Hematopoietic multipotent progenitor cell treated with erythropoietin and hydrocortisone succinate and interleukin-3 and kit ligand, for 17 days (in vitro differentiated cells): ENCODE measurements at places on chromosomes 3 and 15.

GRCh38 chr3:66442254-66443117 is 58.3 kb downstream of the LRIG1 start:
- DNase-seq = no peak

DNA sequence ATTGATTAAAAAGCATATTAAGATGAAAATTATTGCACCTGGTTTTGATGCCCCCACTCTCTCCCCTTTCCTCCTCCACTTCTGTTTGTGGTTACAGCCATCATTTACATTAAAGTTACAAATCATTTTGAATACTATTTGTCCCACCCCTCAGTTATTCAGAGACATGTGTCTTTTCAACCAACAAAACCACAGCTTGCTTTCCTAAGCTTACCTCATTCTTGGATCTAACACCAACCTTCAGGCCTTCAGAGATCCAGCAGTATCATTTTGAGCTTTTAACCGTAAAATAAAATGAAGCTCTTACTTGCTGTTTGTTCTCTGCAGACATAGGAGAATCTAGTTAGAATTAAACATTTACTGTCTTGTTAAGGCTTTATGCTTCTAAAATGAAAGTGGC is 4.7 kb downstream of the PXYLP1 start:
- DNase-seq = no peak

DNA sequence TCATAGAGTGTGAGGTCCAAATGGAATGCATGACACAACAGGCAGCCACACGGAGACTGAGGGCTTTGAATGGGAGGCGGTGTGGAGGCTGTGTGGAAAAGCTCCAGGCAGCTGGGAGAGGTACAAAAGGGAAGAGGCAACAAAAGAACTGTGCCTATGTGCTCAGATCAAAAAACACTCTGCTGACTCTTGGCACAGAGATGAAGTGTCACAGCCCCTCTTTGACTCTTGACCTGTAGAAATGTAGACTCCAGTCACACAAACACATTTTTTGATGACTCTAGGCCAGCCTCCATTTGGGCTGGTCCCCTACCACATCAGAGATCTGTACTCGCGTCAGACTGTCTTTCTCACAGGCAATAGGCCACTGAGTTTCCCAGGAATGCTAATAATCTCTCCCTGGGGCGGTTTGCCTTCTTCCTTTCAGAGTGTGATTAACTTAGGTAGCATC is 456.0 kb downstream of the TUSC7 start:
- no peak for DNase-seq

GRCh38 chr3:16496008-16496407 is 17.5 kb downstream of the RFTN1 start:
- no peak for DNase-seq

DNA sequence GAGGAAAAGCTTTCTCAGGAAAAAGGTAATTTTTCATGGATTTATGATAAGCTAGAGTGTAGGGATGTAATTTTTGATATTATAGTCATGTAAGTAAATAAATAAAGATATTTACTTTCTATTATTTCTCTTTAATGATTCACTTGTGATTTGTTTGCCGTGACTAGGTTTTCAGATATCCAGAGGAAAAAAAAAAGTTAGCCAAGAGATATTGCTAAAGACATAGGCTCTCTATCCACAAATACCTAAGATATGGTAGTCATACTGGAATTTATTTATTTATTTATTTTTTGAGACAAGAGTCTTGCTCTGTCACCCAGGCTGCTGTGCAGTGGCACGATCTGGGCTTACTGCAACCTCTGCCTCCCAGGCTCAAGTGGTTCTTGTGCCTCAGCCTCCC is 59.9 kb downstream of the AP4E1 start:
- DNase-seq = no peak

GRCh38 chr3:29280404-29281093 is at the start of gene RBMS3:
RBMS3 (plus strand) TSS chr3:29281071.
- DNase-seq = no peak

DNA sequence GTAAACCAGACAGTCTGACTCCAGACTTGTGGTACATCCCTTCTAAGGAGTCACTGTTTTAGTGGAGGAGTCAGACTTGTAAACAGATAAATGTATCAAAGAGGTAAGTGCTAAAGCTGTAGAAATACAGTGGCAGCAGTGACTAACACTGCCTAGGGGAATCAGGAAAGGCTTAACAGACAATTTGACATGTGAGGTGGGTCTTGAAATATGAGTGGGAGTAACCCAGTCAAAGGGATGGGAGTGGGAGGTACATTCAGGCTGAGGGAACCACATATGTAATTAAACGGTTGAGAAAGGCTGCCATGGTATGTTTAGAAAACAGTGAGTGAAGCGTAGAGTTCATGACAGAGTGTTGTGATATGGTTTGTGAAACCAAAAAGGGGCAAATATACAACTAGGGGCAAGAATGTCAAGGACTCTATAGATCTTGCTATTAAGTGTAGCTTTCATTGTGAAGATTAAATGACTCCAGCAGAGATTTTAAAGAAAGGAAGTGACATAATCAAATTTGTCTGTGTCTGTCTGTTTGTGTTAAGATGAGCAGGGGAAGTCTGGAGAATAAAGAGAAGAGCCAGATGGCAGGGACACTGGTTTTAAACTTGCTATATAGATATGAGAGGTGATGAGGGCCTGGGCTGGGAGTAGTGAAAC is 11.2 kb upstream of the ALCAM start:
- DNase-seq = no peak

GRCh38 chr3:57354768-57355167 is 62.3 kb upstream of the ASB14 start:
- no peak for DNase-seq

DNA sequence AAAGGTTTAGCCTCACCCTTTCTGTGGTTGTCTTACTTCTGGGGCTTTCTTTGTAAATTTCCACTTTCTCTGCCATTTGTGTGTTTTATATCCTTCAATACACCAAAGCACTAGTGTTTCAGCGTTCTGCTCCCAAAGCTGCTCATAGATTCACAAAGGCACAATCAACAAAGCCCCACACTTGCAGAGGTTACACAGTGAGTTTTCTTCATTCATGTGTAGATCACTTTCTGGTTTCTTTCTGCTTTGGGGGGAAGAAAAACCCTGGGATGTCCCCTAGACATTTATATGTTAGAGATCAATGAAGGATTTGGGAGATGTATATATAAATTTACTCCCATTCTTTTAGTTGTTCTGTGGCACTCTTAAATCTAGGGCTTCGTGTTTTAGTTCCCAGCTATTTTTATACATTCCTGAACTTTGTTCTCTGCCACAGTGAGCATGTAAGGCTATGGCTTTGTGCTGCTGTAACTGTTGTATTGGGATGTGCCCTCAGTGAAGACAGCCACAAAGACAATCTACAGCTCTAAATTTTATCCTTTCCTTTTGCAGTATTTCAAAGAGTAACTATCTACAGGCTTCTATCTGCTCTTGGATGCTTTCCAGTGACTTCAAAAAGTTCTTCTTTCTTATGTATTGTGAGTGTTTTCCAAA is 636.5 kb downstream of the ZBBX start:
- no peak for DNase-seq

DNA sequence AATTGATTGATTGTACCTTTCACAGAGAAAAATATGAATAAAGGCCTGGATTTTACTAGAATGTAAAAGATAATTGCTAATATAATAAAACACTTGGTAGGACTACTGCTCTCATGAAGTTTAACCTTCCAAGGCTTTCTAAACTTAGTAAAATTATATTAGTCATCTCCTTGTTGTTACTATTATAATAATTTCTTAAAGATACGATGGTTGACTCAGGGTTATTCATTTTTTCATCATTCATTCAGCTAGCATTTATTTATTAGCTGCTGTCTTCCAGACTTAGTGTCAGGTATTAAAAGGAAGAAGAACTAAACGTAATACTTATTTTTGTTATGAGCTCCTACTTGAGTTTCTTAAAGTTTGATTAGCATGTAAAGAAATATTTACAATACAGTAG is 771.6 kb upstream of the NR2F2 start:
- no peak for DNase-seq

GRCh38 chr3:16323737-16324136 is 58.7 kb downstream of the OXNAD1 start:
- DNase-seq = no peak

- no peak for DNase-seq
Measured at GRCh38 chr15:41930221-41930866, 36.5 kb upstream of the SPTBN5 start.

- DNase-seq = peak; percentile 49
Measured at GRCh38 chr3:14467814-14468620, 65.6 kb downstream of the SLC6A6 start.

- DNase-seq = no peak
Measured at GRCh38 chr3:43786526-43787305, 96.0 kb downstream of the ABHD5 start.

- DNase-seq = no peak
Measured at GRCh38 chr3:126416943-126417342, 22.2 kb downstream of the CFAP100 start.

DNA sequence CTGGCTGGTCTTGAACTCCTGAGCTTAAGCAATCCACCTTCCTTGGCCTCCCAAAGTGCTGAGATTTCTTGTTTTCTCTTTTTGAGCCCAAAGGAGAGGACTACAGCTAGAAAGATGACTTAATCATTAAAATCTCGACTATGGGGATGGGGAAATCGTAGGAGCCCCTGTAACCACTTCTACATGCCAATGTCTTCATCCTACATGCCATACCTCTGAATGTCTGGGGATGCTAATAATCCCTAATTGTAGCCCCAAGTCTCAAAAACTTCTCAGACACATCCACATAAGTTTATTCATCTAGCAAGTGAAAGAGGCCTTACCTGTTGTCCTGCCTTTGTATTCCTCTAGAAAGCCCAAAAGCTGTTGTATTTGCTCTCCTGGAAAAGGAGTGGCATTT is 3.7 kb upstream of the RHOV start:
- no peak for DNase-seq

DNA sequence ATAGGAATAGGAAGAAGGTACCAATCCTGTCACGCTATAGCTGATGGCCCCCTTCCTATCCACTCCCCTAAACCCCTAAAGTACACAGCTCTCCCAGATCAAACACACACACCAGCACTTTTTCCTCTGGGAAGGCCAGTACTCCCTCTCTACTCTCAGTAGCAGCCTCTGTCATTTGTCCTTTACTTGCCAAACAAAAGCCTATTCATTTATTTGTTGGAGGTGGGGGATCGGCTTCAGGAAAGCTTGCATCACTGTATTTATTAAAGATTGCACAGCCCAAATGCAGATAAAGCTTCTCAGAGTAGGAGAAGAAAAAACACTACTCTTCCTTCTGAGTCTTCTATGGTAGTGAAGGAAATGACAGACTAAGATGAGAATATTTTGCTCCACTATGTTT is 429.7 kb upstream of the RASGRP1 start:
- no peak for DNase-seq

- no peak for DNase-seq
Measured at GRCh38 chr3:77319711-77320110, 279.8 kb downstream of the ROBO2 start.

GRCh38 chr3:138051947-138052802 is 42.2 kb downstream of the CLDN18 start:
- DNase-seq = peak; percentile 6

DNA sequence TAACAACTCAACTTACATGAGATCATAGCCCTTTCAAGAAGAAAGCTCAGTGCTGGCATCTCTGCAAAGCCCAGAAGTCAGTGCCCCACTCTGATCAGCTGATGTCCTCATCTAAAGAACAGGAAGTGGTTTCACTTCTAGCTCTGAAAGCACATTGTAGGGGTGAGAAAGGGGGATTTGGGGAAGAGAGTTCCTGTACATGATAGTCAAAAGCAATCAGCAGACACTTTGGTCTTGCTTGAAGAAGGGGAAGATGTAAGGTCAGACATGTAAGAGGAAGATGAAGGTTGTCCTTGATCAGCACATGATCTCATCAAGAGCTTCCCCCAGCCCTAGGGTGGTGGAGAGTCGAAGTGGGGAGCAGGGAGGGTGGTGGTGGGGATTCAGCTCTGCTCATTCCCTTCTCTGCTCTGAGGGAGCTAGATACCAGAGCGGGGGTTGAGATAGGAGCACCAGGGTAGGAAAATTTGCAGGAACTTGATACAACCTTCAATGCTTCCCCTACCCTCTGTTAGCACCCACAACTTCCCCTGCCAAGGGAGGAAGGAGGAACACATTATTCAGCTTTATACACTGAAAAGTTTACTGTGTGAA is 76.4 kb upstream of the ETV5 start:
- DNase-seq = no peak

DNA sequence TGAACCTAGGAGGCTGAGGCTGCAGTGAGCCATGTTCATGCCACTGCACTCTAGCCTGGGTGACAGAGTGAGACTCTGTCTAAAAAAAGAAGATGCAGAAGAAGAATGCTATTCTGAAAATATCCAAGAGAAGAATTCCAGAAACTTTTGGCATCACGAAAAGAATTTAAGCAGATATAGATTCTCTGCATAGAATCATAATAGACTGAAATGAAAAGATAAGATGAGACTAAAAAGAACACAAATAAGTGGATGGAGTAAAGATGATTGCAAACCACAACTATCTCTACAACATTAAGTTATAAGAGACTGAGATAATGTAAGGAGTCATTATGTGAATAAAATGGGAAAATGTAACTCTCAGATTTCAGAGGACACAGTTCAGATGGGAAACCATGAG is 140.7 kb upstream of the TMC3 start:
- DNase-seq = no peak

DNA sequence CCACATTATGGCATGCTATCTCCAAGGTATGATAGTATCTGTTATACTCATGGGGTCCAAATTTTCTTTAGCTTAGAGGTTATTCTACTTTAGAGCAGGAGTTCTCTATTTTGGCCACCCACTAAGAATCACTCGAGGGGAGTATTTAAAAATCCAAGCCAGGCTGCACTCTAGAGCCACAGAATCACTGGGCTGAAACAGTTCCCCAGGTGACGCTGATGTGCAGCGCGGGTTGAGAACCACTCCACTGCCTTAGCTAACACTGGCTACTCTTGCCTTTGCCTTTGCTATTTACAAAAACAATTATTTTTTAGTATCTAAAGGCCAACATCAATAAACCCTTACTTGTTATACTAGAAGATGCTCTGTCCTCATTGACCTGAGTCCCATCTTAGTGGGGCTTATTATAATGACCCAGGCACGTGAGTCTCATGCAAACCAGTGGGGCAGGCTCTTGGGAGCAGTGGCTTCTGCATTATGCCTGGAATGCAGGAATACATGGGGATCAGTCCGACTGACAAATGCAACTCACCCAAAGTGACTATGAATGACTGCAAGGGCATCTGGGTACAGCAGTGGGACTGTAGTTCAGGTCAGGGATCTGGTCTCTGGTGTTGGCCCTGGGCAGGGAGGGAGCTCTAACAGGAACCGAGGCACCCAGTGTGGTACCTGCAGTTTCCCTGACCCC is 21.7 kb upstream of the CGNL1 start:
- DNase-seq = no peak

- peak; percentile 6 for DNase-seq
Measured at GRCh38 chr3:99532246-99532645, 106.1 kb upstream of the COL8A1 start.

DNA sequence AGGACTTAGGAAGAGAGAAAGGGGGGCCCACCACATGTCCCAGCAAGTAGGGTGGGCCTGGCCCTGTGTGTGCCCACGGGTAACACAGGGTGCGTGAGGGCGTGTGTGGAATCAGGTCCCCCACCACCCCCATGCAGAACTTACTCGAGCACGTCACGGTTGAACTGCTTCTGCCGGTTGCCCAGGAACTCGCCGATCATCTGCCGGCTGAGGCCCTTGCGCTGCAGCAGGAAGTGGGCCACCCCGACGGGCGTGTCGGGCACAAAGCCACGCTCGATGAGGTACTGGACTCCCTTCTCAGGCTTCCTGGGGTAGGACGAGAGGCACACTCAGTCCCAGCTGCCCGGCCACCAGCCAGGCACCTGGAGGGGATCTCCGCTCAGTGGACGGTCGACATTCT is 83.1 kb upstream of the RPL32 start:
- DNase-seq = no peak

- DNase-seq = peak; percentile 19
Measured at GRCh38 chr15:69092159-69092558, 68.3 kb upstream of the GLCE start.

GRCh38 chr3:169083163-169083562 is 580.3 kb downstream of the MECOM start:
- DNase-seq = no peak
